HT1080 (cell line): ENCODE measurements at places on chromosomes 2 and 18.

GRCh38 chr2:111523009-111523408, 361.0 kb downstream of the ANAPC1 start:
- DNase-seq: no peak

DNA sequence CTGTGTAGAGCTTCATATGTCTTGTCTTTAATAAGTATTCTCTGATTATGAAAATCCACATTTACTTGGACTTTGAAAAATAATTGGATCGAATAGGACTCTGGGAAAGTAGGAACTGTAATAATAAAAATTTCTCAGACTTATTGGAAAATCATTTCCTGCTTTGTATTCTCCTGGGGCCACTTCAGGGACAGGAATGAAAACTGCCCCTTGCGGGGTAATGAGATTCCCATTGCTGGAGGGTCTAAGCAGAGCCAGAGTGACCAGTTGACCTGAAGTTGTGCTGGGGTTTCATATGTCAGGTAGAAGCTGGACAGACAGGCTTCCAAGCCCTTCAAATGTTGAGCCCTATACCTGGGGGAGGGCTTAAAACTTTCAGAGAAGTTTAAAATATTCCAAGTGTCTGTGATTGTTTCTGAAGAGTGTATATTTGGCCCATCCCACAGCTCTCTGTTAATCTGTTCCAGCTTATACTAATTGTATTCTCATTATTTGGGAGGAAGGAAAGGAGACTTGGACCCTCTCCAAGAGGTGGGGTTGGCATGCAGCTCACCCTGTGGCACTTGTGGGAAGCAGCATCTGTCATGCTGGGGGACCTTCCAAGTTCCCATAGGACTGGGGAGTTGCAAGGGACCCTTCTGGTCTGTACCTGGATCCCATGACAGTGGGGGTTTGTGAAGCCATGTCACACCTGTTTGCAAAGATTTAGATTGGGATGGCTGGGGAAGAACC, 268.7 kb upstream of the ATP5MC3 start:
- no peak for DNase-seq

DNA sequence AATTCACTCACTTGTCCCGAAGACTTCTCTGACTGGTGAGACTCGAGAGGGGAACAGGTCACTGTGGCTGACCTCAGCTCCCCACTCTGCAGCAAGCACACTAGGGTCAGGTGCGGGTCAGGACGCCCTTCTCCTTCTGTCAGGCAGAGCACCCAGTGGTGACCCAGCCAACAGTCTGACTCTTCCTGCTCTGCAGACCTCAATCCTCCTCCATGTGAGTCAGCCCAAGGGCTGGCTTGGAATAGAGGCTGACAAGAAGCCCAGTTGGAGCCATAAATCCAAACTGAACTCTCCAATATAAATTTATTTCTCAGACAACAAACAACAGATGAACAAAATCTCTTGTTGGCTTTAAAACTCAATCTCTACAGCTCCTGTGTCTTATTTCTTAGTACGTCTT, 253.1 kb downstream of the SH3BP4 start:
- DNase-seq: no peak

DNA sequence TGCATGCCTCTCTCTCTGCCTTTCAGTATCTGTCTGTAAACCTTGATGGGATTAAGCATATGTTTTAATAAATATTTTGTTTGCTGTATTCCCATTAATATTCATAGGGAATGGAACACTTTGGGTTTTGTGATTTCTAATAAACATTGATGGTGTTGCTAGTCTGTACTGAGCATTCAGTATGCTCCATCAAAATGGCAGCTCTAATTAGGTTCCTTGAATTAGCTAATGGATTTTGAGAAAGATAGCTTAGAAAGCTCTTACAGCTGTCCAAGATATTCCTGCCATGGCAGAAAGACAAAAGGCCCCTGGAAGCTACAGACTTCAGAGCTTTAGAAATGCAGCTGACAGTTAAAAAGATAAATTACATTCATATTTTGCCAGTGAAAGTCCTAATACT, 199.2 kb upstream of the NRP2 start:
- DNase-seq: no peak

- no peak for DNase-seq
Observed at GRCh38 chr2:106175086-106175850, 18.8 kb downstream of the UXS1 start.
